Endodermal cell (in vitro differentiated cells): ENCODE measurements at places on chromosomes 2 and 18. TPM values are rescaled to one million over a fixed set of nuclear protein-coding genes. Genes with fewer than 3 reads are reported as not detected.
A peak's percentile ranks its signal among the peaks of the same experiment; 100 is the strongest.

DNA sequence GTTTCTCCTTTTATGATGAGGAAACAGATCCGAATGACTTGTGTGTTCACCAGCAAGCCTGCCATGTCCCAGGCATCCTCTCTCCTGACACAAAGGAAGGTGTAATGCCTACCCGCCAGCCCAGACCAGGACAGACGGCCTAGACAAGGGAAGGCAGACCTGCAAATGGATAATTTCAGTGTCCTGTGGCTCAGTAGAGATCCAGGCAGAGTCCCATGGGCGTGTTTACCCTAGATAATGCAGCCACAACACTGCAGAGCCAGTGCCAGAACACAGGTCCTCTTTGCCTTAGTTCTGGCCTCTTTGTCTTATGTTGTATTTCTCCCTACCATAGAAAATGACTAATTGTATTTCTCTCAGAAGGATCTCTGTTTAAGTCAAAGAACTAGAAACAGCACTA lies 12.7 kb downstream of the TRAPPC12 start:
- H3K4me1 ChIP-seq: no peaks in the 10 kb centered on the region
- H3K36me3 ChIP-seq: peaks cover 43% of the 10 kb centered on the region
- no peak overlapping the region for H3K4me3 ChIP-seq
- H3K27ac ChIP-seq: no peak overlapping the region

- no peak for DNase-seq
- no peaks in the 10 kb centered on the region for H3K4me1 ChIP-seq
- H3K36me3 ChIP-seq: no peaks in the 10 kb centered on the region
- H3K27me3 ChIP-seq: no peaks in the 10 kb centered on the region
- no peak overlapping the region for H3K4me3 ChIP-seq
- no peak overlapping the region for H3K27ac ChIP-seq
These were observed 54.5 kb upstream of the NPAS2 start for GRCh38 chr2:100765481-100765880.

DNA sequence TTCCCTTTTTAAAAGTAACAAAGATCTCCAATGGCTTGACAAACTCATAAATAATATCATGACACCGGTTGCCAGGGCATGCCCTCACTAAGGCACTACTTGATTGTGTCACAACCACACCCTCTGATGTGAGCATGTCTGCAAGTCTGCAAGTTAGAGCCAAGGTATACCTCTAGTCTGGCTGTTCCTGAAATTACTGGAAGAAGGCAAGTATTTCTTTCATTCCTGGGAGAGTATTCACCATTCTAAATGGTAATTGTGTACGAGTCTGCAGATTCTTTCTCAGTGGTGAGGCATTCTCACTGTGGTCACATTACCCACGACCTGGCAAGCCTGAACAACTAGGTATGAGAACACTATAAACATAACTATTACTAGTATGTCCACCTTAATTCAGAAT lies 25.7 kb upstream of the RNU4ATAC start:
- no peak for DNase-seq
- H3K4me3 ChIP-seq: no peak overlapping the region
- no peaks in the 10 kb centered on the region for H3K27me3 ChIP-seq
- no peaks in the 10 kb centered on the region for H3K4me1 ChIP-seq

- H3K36me3 ChIP-seq: no peaks in the 10 kb centered on the region
- no peaks in the 10 kb centered on the region for H3K4me1 ChIP-seq
- no peaks in the 10 kb centered on the region for H3K27me3 ChIP-seq
- DNase-seq: no peak
- no peak overlapping the region for H3K27ac ChIP-seq
- H3K4me3 ChIP-seq: no peak overlapping the region
These were observed 179.5 kb downstream of the BCL2 start for GRCh38 chr18:63140038-63140450.

GRCh38 chr2:102226171-102226570 lies 39.3 kb downstream of the IL1RL2 start:
- peaks cover 5% of the 10 kb centered on the region for H3K27me3 ChIP-seq
- no peaks in the 10 kb centered on the region for H3K36me3 ChIP-seq
- no peak for DNase-seq
- no peak overlapping the region for H3K4me3 ChIP-seq

DNA sequence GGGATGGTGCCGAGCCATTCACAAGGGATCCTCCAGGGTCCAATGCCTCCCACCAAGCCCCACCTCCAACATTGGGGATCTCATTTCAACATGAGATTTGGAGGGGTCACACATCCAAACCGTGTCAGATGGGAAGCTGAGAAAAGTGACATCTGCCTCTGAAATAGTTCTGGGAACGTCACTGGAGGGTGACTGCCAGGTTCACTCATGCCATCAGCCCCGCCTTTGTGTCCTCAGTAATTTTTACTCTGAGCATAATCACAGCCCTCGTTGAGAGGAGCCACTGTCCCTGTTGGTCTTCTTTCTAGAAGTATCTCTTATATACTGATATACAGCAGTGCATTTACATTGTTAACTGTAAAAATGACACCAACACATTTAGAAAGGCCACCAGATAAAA lies 67.4 kb downstream of the KLHL29 start:
- no peaks in the 10 kb centered on the region for H3K27me3 ChIP-seq
- no peak overlapping the region for H3K27ac ChIP-seq
- peaks cover 2% of the 10 kb centered on the region for H3K4me1 ChIP-seq
- no peak for DNase-seq
- no peaks in the 10 kb centered on the region for H3K36me3 ChIP-seq
- H3K4me3 ChIP-seq: no peak overlapping the region

- no peak overlapping the region for H3K27ac ChIP-seq
- H3K4me1 ChIP-seq: no peaks in the 10 kb centered on the region
- H3K36me3 ChIP-seq: no peaks in the 10 kb centered on the region
- DNase-seq: no peak
- no peaks in the 10 kb centered on the region for H3K27me3 ChIP-seq
These were observed 1233.5 kb upstream of the NXPH2 start for GRCh38 chr2:140013545-140014203.

DNA sequence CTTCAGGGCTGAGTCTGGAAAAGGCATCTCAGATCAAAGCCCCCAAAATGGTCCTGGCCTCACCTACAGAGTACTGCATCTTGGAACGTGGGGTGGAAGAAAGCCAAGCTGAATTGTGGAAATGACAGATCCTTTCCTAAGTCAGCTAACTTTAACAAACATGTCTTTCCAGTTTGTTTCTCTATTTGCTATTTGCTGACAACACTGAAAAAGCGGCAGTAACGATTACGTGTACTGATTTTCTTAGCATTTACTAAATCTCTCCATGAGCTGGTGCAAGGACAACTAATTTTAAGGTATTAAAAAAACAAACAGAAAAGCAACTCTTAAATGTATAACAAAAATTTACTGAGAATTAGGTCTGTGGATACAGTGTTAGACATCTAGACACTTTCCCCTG lies 1.1 kb downstream of the HIBCH start:
- H3K27me3 ChIP-seq: no peaks in the 10 kb centered on the region
- peak overlapping the region; percentile 98 for H3K4me3 ChIP-seq
- H3K4me1 ChIP-seq: peaks cover 3% of the 10 kb centered on the region

GRCh38 chr2:38315707-38316333 lies 61.3 kb downstream of the ATL2 start:
- peaks cover 7% of the 10 kb centered on the region for H3K4me1 ChIP-seq
- H3K27ac ChIP-seq: no peak overlapping the region
- H3K27me3 ChIP-seq: no peaks in the 10 kb centered on the region
- peaks cover 88% of the 10 kb centered on the region for H3K36me3 ChIP-seq

GRCh38 chr2:2574401-2575180 lies 243.5 kb upstream of the MYT1L start:
- no peak overlapping the region for H3K4me3 ChIP-seq
- no peaks in the 10 kb centered on the region for H3K27me3 ChIP-seq
- DNase-seq: peak; percentile 32
- no peaks in the 10 kb centered on the region for H3K4me1 ChIP-seq

GRCh38 chr18:36402765-36403396 lies 105.4 kb downstream of the FHOD3 start:
- H3K4me3 ChIP-seq: no peak overlapping the region
- H3K36me3 ChIP-seq: no peaks in the 10 kb centered on the region
- H3K27me3 ChIP-seq: no peaks in the 10 kb centered on the region
- peak; percentile 73 for DNase-seq
- H3K27ac ChIP-seq: no peak overlapping the region
- H3K4me1 ChIP-seq: no peaks in the 10 kb centered on the region

DNA sequence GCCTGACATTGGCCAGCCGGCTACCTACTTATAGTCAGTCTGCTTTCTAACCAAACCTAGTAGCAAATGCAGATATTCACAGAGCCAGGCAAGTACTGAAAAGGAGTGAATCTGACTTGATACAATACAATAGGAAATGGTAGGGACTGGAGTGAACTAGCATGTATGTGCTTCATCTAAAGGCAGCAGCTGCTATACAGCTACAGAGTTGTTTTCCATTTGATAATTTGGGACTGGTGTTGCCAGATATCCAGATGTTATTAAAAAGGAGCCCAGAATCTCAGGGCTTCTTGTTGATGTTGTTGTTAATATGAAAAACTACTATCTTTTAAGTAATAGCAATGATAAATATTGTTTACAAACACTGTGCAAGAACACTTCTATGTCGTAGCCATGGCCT lies 159.4 kb downstream of the BABAM2 start:
- H3K4me3 ChIP-seq: no peak overlapping the region
- no peak overlapping the region for H3K27ac ChIP-seq
- no peaks in the 10 kb centered on the region for H3K27me3 ChIP-seq
- DNase-seq: no peak
- no peaks in the 10 kb centered on the region for H3K36me3 ChIP-seq
- no peaks in the 10 kb centered on the region for H3K4me1 ChIP-seq

- DNase-seq: peak; percentile 89
- H3K4me1 ChIP-seq: no peaks in the 10 kb centered on the region
- H3K4me3 ChIP-seq: no peak overlapping the region
- no peaks in the 10 kb centered on the region for H3K36me3 ChIP-seq
- H3K27ac ChIP-seq: no peak overlapping the region
These were observed 180.9 kb downstream of the BCL2 start for GRCh38 chr18:63138436-63139340.

- H3K4me1 ChIP-seq: peaks cover 4% of the 10 kb centered on the region
- H3K27me3 ChIP-seq: no peaks in the 10 kb centered on the region
- no peak overlapping the region for H3K4me3 ChIP-seq
- H3K36me3 ChIP-seq: no peaks in the 10 kb centered on the region
These were observed 246.2 kb downstream of the XIRP2 start for GRCh38 chr2:167134381-167135072.

DNA sequence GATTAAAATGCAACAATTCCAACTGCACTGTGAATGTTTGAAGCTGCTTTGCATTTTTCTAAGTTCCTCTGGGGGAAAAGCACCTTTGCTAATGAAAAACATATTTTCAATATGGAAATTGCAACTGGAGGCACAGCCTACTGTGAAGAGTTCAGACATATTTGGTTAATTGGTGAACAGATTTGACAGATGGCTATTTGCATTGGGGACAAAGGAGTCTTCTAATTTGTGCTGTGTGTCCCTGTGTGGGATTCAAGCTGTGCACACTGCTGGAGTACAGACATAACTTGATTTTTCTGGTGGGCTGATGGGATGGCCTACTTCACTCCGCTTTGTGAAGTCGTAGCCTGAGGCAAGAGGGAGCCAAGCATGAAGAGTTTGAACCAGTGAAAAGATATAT lies 40.7 kb upstream of the ARHGAP25 start:
- no peak for DNase-seq
- H3K4me3 ChIP-seq: no peak overlapping the region
- peaks cover 3% of the 10 kb centered on the region for H3K4me1 ChIP-seq
- H3K27me3 ChIP-seq: no peaks in the 10 kb centered on the region
- peak overlapping the region; percentile 22 for H3K27ac ChIP-seq

DNA sequence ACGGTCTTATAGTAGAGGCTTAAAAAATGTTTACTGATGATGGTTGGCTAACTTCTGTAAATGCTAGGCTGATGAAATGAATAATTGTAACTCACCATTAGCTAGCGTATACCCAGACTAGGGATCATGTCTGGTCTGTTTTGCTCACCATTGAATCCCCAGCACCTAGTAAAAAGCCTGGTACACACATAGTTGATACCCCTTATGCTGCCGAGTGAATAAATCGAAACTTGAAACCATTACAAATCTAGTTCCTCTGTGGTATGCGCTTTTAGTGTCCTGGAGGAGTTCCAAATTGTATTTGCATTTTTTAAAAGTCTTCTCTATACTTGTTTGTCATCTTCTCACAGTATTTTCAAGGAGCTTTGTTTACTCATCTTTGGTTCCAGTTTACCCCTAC lies 1.3 kb downstream of the TAF1B start:
- H3K36me3 ChIP-seq: peaks cover 40% of the 10 kb centered on the region
- H3K4me1 ChIP-seq: peaks cover 4% of the 10 kb centered on the region
- H3K4me3 ChIP-seq: peak overlapping the region; percentile 92
- no peak for DNase-seq
- H3K27ac ChIP-seq: no peak overlapping the region

GRCh38 chr2:233030-233429 lies 30.8 kb downstream of the SH3YL1 start:
- no peaks in the 10 kb centered on the region for H3K36me3 ChIP-seq
- no peaks in the 10 kb centered on the region for H3K4me1 ChIP-seq
- H3K27ac ChIP-seq: no peak overlapping the region
- no peaks in the 10 kb centered on the region for H3K27me3 ChIP-seq

DNA sequence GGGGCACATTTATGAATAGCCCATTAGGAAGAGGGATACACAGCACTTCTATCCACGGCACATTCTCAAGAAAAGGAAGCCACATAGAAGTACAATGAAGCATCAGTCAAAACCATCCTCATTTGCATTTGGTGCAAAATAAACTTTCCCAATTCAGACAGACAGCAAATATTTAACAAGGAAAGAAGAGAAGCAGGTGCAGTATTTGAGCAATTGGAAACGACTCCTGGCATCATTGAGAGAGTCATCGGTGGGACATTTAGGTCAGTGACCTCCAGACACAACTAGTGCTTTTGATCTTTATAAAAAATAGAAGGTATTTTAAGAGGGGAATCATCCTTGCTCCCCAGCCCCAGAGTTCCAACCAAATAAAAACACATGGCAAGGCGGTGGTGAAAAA lies 118.0 kb downstream of the MREG start:
- H3K36me3 ChIP-seq: no peaks in the 10 kb centered on the region
- no peaks in the 10 kb centered on the region for H3K4me1 ChIP-seq
- no peak overlapping the region for H3K27ac ChIP-seq

- H3K36me3 ChIP-seq: peaks cover 9% of the 10 kb centered on the region
- no peak for DNase-seq
- peaks cover 3% of the 10 kb centered on the region for H3K4me1 ChIP-seq
- H3K27ac ChIP-seq: no peak overlapping the region
- no peaks in the 10 kb centered on the region for H3K27me3 ChIP-seq
- no peak overlapping the region for H3K4me3 ChIP-seq
These were observed 190.4 kb downstream of the FMNL2 start for GRCh38 chr2:152525277-152525838.

DNA sequence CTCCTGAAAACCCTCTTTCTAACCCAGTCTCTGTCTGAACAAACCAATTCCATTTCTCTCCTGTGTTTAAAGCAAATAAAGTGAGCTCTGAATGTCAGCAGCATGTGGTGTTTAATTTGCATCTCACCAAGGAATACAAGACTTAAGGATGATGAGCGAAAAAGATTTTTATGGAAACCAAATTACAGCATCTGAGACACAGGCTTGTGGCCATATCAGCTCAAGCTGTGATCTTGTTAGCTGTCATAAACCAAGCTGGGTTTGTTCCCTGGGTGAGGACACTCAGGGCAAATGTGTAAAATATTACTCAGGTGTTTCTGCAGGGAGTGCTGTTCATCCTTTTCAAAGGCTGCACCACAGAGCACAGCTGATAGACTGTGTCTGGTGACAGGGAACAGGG lies 129.3 kb upstream of the REV1 start:
- no peaks in the 10 kb centered on the region for H3K27me3 ChIP-seq
- H3K4me1 ChIP-seq: no peaks in the 10 kb centered on the region
- H3K36me3 ChIP-seq: no peaks in the 10 kb centered on the region

Gene IL1RL2
- 0.19 to 0.38 TPM in 2 of 3 replicates, not detected in the other for total RNA-seq

Gene PCBP1
- total RNA-seq: 357 and 373 TPM in 2 replicates

Gene CRYGA
- not detected in 3 replicates for total RNA-seq

Gene TFCP2L1
- 2.4 to 3.7 TPM (median 3.3 TPM) in 3 replicates for total RNA-seq

Gene ZC3H6
- total RNA-seq: 7.0 and 8.0 TPM in 2 replicates

Gene MATN3
- 43.7 to 53.4 TPM (median 44.7 TPM) in 3 replicates for total RNA-seq

Gene MPV17
- total RNA-seq: 42.7 and 46.6 TPM in 2 replicates

Gene ALPG
- 0.09 TPM in 1 of 2 replicates, not detected in the other for total RNA-seq
